ENCODE measurements at places on chromosomes 6 and 20. TPM values are rescaled to one million over a fixed set of nuclear protein-coding genes. Genes with fewer than 3 reads are reported as not detected.

JPH2 gene
- polyA plus RNA-seq: 1.4 TPM

COL9A3 gene
- 17.6 TPM for polyA plus RNA-seq

LRRC73 gene
- 0.98 TPM for polyA plus RNA-seq

NNAT gene
- 99.8 TPM for polyA plus RNA-seq

APCDD1L gene
- polyA plus RNA-seq: 10.2 TPM

RSPH3 gene
- polyA plus RNA-seq: 14.4 TPM

RIPPLY2 gene
- not detected for polyA plus RNA-seq

FOXF2 gene
- polyA plus RNA-seq: 0.07 TPM

CST4 gene
- not detected for polyA plus RNA-seq

PROCR gene
- 13.0 TPM for polyA plus RNA-seq

UNC5CL gene
- polyA plus RNA-seq: 5.3 TPM

EDN3 gene
- 6.6 TPM for polyA plus RNA-seq

TCP11 gene
- polyA plus RNA-seq: 2.2 TPM

NHLRC1 gene
- polyA plus RNA-seq: 2.4 TPM

MGME1 gene
- polyA plus RNA-seq: 44.1 TPM

TRIM15 gene
- 0.13 TPM for polyA plus RNA-seq

RAB44 gene
- 0.06 TPM for polyA plus RNA-seq

LY6G5B gene
- 14.0 TPM for polyA plus RNA-seq

MCHR2 gene
- polyA plus RNA-seq: not detected

MCM3 gene
- 127 TPM for polyA plus RNA-seq

TRIM27 gene
- 74.1 TPM for polyA plus RNA-seq

CEP43 gene
- polyA plus RNA-seq: 27.2 TPM

NUS1 gene
- polyA plus RNA-seq: 65.4 TPM

TBXT gene
- not detected for polyA plus RNA-seq

RARS2 gene
- polyA plus RNA-seq: 60.6 TPM

CGAS gene
- 3.2 TPM for polyA plus RNA-seq

SLC22A2 gene
- 8.3 TPM for polyA plus RNA-seq

KCNS1 gene
- 0.48 TPM for polyA plus RNA-seq

HLA-DMA gene
- 15.9 TPM for polyA plus RNA-seq

SAYSD1 gene
- 20.4 TPM for polyA plus RNA-seq

NR2E1 gene
- polyA plus RNA-seq: 0.07 TPM

ANGPT4 gene
- polyA plus RNA-seq: 0.19 TPM

MUC22 gene
- not detected for polyA plus RNA-seq

MED20 gene
- polyA plus RNA-seq: 43.2 TPM

CD109 gene
- polyA plus RNA-seq: 12.7 TPM

TCF21 gene
- 213 TPM for polyA plus RNA-seq

ECI2 gene
- 102 TPM for polyA plus RNA-seq

TJAP1 gene
- 31.3 TPM for polyA plus RNA-seq

All from right renal pelvis (tissue), 4 donors.